Caki2 (cell line): ENCODE measurements at places on chromosomes 4 and X.

- no peak for DNase-seq
Measured at GRCh38 chr4:1288786-1289185, 905 bp upstream of the MAEA start.

- no peak for DNase-seq
Measured at GRCh38 chr4:22474636-22475310, 41.1 kb downstream of the ADGRA3 start.

DNA sequence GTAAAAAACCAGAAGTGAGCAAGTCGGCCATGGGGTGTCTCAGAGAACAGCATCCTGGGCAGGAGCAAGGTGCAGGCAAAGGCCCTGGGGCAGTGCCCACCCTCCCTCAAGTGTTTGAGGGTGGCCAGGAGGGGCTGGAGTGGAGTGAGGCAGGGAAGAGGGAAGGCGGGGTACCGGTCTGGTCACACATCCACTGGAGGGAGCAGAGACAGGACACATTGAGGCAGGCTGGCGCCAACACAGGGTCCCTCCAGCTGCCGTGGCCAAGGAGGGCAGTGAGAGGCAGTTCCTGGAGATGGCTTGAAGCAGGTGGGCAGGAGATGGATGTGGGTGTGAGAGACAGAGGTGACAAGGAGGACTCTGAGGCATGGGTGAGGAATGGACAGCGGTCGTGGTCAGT is 20.3 kb upstream of the RNF4 start:
- no peak for DNase-seq

GRCh38 chr4:123433573-123433972 is 37.0 kb downstream of the SPRY1 start:
- DNase-seq, result no peak

DNA sequence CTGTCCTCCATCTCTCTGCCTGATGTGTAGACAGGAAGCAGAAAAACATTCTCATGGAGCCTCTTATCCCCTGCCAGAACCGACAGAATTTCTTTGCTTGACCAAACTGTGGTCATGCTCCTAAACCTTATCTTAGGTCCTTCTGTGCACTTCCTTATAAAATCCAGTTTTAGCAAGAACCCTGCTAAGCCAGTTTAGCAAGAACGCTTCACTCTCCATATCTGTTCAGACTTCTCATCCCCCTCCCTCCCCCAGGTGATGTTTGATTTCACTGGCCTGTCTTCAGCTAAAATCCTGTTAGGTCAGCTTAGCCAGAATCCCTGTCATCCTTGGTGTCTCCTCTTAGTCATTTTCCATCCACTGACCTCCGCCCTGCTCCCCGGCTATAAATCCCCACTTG is 1130.9 kb upstream of the PRKX start:
- DNase-seq, result no peak
